NCI-H1436 (cell line): ENCODE measurements at places on chromosomes 16 and 17.
A peak's percentile ranks its signal among the peaks of the same experiment; 100 is the strongest.

- DNase-seq = no peak
Observed at GRCh38 chr16:4780235-4780634, 7.9 kb downstream of the SEPTIN12 start.

DNA sequence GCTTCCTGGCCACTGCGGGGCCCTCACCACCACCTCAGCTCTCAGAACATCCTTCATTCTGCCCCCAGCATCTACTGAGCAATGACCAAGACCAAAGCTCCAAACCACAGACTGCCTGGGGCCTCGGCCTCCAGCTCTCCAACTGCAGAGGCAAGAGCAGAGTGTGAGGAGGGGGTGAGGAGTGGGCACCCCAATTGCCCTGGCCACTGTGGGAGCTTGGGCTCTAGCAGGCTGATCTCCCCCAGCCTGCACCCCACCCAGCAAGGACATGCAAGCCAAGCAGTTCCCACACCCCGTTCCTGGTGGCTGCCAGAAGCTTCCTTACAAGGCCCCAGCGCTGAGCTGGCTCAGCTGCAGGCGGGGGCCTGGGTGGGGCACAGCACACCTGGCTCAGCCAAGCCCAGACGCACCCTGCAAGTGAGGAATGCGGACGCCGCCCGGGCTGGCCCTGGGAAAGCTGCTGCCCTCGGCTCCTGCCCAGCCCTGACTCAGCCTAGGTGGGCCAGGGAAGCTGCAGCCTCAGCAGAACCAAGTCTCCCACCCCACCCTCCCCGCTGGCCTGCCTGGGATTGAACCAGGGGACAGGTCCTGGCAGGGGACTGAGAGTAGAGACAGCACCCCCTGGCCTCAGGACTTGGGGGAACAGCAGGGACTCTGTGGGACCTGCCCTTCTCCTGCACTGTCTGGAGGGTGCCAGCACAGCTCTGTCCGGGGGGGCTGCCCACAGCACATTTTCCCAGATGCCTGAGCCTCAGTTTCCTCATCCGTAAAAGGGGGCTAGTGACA lies 29.7 kb upstream of the KRT17 start:
- no peak for DNase-seq

DNA sequence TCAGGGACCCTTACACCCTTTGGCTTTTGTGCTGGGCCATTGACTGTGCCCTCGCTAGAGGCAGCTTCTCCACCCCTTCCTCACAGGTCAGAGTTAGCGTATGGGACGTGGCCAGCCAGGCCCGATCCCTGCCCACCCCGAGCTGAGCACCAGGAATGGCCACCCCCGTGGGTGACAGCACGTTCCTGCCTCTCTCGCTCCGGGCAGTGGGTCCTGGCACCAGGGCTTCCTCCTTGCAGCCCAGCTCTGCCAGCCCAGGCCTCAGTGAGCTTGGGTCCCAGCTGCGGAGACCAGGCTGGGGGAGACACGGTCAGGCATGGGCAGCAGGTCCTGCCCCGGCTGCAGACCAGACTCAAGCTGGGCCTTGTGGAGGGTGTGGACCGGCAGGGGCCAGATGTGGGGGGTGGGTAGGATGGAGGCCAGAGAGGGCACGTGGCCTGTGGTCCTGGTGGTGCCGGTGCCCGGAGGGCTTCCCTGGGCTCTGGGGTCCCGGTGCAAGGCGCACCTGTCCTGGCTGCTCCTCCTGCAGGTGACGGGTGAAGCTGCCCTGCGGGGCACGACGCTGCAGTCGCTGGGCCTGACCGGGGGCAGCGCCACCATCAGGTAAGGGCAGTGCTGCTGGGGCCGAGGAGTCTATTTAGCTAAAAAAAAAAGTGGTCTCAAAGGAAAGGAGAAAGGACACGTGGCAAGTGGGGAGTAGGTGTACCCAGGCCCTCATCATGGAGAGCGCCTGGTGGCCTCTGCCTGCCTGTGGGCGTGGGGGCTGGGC lies 18.2 kb downstream of the ASPSCR1 start:
- DNase-seq = no peak

DNA sequence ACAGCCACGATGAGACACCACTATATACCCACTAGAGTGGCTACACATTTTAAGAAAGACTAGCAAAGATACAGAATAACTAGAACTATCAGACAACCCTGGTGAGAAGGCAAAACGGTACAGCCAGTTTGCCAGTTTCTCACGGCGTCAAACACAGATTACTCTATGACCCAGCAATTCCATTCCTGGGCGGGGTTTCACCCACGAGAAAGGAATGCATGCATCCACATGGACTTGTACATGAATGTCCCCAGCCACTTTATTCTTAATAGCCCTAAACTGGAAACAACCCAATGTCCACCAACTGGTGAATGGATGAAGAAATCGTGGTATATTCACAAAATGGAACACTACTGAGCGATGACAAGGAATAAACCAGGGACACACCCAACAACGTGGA lies 74.5 kb downstream of the MYH10 start:
- DNase-seq = no peak

DNA sequence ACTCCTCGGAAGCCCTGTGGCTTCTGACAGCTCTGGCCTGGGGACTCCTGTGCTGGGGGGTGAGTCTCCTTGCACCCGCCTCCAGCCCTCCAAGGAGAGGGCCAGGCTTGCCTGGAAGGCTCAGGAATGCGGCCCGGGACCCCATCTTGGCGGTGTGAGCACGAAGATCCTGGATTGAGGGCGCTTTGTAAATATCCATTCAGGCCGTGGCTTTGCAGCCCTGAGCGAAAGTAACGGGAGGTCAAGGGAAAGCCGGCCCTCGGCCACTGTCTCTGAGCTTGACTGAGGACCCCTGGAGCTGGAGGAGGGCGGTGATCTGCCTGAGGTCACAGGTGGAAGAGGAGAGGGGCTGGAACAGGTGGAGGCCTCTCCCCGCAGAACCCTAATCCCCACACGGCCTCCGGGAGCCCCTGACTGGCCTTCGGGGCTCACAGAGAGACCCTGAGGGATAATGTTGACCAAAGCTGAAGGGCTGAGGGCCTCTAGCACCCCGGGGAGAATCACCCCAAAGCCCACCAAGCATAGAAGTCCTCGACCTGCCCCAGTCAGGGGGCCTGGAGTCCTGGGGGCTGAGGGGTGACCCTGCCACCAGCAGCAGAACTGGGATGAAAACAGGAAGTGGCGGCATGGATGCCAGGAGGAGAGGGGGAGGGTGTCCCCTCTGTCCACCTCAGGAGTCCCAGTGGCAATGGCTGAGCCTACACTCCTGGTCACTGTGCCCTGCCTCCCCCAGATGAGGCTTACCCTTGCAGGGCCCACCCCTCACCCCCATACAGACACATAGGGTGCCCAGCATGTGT lies 8.3 kb upstream of the RASD1 start:
- DNase-seq = no peak

DNA sequence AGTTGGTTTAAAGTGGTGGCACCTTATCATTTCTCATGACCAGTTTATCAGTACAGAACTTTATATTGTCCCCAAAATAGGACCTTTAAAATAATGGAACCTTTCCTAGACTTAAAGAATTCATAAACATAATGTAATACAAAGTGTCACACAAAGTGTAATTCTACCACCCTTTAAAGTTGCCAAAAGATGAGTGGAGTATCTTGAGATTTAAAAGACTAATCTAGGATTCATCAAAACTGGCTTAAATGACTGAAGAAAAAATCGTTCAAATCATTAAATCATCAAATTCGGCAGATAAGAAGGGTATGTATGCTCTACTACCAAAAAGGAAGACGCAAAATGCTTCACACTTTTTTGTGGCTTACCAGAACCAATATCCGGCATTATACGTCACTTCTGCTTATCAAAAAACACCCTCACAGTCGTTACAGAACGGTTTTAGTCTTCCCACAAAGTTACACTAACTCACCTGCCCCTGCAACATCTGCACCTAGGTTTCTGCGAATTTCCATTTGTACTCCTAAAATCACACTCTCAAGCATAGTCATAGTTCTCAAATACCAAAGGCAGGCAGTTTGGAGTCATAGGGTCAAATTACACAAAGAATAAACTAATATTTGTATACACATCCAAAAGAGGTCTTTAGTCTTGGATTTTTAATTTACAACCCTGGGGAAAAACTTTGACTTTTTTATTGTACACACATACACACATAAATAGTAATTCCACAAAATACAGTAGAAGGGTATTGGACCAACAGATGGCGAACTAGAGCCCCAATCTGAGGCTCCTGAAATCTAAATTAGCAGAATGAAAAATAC lies 1.4 kb upstream of the KANSL1 start:
- peak; percentile 18 for DNase-seq
